Epithelial cell of proximal tubule (primary cell): ENCODE measurements at places on chromosomes 7 and 10.

GRCh38 chr7:136874393-136875032 is 6.1 kb downstream of the CHRM2 start:
- DNase-seq: no peak

- DNase-seq: no peak
Observed at GRCh38 chr7:15446722-15447121, 115.1 kb downstream of the AGMO start.

DNA sequence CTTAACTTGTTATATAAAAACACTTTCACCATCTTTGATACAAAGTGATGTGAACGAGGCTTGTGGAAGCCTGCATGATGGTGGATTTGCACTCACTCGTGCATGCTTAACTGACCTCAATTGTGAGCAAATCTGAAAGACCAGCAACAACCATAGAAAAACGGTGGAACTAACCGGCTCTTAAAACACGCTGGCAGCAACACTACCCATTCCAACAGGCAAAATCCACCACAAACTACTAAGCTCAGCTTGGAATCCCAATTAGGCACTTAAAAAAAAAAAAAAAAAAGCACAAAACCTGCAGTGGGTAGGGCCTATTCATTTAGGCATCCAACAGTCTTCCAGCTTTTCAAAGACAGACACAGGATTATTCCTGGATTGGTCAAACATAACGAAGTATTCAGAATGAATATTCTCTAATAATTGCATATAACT is 1.8 kb downstream of the GDI2 start:
- peak; percentile 13 for DNase-seq

GRCh38 chr7:128954830-128955802 is 17.4 kb downstream of the IRF5 start:
- no peak for DNase-seq

DNA sequence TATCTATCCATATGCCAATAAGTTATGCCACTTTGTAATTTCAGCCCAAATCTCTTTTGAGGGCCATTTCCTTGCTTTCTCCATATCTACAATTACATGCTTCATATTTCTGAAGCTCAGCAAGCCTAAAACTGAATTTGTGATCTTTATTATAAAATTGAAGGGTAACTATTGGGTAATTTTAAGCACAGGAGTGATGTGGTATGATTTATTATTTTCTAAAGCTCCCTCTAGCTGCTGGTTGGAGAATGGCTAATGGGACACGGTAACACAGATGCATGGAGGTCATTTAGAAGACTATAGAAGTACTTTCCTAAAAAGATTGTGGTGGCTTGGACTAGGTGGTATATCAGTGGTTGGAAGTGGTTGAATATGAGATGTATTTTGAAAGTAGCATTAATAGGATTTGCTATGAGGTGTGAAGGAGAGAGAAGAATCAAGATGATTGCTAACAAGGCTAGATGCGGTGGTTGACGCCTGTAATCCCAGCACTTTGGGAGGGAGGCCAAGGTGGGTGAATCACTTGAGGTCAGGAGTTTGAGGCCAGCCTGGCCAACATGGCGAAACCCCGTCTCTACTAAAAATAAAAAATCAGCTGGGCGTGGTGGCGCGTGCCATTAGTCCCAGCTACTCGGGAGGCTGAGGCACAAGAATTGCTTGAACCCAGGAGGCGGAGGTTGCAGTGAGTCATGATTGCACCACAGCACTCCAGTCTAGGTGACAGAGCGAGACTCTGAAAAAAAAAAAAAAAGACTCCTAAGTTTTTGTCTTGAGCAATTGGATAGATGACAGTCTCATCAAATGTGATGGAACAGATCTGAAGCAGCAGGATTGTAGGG is 13.9 kb downstream of the KLHDC10 start:
- no peak for DNase-seq

GRCh38 chr10:82340166-82340565 is 465.2 kb downstream of the NRG3 start:
- no peak for DNase-seq

DNA sequence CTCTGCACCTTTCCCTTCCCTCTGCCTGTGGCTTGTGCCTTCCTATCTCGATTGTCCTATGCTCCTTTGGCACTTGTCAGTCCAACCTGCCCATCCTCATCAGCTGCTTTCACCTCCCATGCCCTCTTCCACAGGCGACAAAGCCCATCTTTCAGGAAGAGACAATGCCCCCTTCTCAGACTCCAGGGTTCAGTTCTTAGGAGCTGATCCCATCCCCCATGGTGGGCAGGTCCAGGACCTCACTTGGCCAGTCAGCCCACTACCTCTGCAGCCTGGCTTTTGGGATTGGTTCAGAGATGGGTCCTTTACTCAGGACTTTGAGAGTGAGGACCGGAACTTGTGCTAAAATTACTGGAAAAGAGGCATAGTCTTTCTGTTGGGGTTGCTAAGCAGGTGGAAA is 74.0 kb upstream of the NANOS1 start:
- no peak for DNase-seq

DNA sequence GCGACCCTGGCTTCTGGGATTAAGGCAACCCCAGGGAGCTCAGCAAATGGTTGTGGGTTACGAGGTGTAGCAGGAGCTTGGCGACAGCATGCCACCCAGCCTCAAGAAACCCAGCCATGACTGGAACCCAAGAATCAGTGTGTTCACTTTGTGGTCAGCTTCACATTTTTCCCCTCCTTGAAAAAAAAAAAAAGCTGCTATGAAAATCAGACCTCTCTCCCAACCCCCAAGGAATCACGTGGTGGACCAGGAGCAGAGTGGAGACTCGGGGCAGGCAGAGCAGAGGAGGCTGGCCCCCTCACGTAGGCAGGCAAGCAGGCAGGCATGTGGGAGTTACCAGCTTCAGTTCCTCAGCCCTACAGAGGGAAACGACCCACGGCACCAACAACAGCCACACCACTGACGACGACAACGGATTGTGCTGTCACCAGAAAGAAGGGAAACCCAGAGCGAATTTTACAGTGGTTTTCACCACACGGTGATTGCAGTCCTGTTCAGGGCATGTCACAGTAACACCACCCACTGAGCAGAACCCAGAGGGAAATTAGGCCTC is 203.4 kb downstream of the SLC25A13 start:
- DNase-seq: no peak

DNA sequence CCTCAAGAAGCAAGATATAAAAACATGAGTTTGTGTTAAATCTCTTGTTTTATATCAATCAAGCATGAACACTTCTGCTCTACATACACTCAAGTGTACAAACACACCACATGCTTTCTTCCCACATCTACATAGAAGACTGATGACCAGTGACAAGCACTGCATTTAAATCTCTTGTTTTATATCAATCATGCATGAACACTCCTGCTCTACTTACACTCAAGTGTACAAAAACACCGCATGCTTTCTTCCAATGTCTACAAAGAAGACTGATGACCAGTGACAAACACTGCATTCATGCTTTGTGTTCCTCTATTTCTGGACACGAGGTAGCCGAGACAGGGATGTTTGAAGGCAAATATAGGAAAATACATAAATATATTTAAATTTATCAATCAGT is 642.0 kb upstream of the PFKP start:
- no peak for DNase-seq

DNA sequence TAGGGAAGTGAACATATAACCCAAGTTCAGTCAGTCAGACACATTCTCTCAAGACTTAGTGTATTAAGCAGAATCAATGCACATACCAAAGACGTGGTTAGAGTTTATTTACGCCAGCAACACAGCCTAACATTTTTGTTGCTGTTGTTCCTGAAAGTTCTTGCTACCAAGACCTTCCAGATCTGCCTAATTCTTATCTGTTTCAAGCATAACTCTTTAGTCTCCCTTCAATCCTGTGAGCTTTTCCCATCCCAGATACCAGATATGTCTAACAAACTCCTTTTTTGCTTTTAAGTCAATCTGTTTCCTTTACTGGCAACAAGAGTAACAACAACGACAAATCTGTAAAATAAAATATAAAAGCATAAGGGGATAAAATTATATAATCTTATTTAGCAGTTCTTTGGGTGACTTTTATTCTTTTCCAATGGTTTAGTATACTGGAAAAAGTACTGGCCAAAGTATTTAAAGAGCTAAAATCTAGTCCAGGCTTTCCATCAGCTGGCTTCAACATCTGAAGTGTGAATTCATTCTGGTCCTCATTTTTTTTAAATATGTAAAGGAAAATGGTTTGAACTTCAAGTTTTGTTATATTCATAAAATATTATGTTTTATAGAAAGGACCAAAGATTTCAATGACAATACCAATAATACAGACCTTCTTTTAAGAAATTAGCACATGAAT is 193.8 kb downstream of the IMMP2L start:
- DNase-seq: no peak

GRCh38 chr10:44102726-44103255 is 282.1 kb downstream of the CXCL12 start:
- DNase-seq: no peak

DNA sequence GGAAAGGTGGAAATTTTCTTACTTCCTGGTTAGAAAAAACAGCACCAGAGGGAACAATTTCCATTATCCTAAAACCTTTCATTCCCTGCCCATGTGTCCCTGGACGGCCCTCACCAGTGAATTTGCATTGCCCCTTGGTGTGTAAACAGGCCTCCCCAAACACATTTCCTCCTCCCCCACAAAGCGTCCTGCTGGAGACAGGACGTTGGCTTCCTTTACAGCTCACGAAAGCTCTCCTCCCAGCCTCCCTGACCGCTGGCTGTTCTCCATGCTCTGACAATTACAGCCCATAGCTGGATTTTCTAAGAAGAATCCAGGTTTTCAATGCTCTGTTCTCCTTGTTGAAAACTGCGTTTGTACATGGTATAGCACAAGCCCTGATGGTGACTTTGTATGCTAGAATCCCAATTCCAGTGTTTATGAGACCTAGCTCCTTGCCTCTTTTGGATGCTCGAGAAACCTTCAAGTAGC is 724.2 kb upstream of the CELF2 start:
- no peak for DNase-seq

- peak; percentile 54 for DNase-seq
Observed at GRCh38 chr10:34580643-34581042, 234.5 kb downstream of the PARD3 start.

DNA sequence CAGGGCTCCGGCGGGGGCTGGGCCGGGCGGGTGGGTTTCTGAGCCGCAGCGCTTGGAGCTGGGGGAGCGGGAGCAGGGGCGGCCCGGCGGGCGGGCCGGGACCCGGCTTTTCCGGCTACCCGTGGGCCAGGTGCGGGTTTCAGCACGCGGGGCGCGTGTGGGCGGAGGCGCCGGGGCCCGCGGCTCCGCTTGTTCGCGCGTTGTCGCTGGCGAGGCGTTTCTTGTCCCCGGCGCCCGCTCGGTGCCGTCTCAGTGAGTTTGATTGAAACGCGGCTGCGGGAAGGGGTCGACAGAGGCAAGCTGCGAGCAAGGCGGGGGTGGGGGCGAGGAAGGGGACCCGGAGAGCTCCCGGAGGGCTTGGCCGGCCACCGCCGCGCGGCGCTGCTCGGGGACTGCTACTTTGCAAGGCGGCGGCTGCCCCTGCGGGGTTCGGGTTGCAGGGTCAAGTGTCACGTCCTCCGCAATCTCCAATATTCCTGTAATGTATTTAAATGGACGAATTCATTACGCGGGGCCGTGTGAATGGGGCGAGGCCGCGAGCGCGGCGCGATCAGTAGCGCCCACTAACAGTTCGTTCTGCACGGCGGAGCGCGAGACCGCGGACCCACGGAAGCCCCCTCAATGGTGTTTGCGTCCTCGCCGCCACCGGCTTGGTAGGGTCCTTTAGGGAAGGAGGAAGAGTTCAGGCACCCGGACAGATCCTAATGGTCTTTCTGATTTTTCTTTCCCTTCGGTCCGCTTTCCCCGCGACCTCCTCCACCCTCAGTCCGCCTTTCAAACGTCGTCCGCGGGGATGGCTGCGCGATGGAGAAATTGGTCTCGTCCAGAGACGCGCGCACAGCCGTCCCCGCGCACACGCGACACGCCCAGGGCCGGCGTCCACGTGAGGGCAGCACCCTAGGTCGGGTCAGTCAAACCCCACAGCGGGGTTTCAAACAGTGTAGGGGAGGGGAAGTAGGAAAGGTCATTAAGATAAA is 76.9 kb downstream of the INSIG1 start:
- no peak for DNase-seq

GRCh38 chr7:86201767-86202166 is 441.9 kb upstream of the GRM3 start:
- no peak for DNase-seq

DNA sequence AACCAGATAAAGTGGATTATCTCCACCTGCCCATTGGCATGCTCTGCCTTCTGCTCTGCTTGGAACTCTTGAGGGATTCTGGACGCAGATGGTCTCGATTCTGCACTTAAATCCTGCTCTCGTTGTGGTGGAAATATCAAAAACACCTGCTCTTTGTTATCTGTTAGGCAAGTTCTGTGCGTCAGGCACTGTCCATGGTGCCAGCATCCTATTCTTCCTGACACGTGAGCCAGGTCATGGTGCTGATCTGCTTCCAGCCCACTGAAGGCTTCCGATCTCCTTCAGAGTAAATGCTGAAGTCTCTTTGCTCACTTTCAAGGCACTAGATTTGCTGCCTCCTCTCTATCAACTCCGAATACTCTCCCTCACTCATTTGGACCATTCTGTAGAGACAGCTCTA is 505.6 kb downstream of the HTR7 start:
- no peak for DNase-seq
